ENCODE measurements at places on chromosomes 6 and 20. TPM values are rescaled to one million over a fixed set of nuclear protein-coding genes. Genes with fewer than 3 reads are reported as not detected.

SLC17A4 gene
- not detected for total RNA-seq

JPH2 gene
- not detected for total RNA-seq

PACRG gene
- not detected for total RNA-seq

GRCh38 chr6:96276305-96276704, 245.3 kb upstream of the UFL1 start:
- no peak for DNase-seq

DNA sequence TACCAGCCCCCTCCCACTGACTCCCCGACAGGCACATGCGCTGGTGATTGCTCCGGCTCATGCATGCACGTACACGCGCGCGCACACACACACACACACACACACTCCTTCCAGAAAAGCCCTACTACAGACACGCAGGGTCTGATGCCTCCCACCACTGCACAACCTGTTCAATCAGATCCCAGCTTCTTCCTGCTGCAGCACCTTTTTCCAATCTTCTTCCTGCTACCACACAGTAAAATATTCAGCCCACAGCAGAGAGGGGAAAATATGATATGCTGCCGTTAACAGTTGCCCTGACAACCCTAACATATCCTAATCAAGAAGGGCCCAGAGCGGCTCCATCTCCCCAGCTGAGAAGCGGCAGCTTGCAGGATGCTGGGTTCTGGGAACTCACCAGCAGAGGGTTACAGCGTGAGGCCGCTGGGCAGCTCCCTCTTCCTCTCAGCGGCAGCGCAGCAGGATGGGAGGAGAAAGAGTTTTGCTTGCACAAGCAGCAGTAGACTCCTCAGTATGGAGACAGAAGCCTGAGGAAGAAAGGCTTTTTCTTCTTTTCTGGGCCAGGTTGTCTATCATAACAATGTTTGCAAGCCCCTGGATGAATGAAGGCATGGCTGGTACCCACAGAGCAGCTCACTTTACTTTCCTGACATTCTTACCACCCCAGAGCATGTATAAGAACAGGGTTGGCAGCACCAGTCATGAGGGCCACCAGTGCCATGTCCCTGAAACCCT, 23.9 kb downstream of the MAP7 start:
- DNase-seq: no peak

DNA sequence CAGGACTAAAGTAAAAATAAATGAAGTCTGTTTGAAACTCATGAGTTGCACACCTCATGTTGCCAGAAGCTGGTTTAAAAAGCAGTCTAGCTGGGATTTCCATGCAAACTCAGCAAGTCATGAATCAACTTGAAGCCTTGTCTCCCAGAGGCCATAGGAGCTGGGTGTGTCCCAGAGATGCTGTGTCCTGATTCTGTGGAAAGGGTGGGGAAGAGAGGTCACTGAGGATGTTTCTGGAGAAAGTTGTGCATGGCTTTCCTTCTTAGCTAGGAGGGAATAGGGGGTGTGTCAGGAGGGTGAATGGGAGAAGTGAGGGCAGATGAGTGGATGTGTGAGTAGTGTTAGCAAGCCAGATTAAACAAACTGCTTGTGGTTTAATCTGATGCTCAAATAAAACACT, 111.3 kb downstream of the ADAT2 start:
- DNase-seq: no peak

DNA sequence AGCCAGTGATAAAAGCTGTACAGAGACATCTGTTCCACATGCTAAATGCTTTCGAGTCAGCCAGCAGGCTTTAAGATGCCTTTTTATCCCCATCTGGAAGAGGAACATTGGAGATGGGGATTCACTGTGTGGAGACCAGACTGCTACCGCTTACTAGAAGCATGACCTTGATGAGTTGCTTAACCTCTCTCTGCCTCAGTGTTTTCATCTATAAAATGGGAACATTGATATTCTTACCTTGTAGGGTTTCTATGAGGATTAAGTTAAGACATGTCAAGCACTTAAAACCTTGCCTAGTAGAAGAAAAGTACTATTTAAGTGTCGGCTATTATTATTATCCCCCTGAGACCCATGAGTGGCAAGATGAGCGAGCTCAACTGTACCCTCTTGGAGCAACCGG, 165.3 kb upstream of the SNX9 start:
- DNase-seq: no peak

DNA sequence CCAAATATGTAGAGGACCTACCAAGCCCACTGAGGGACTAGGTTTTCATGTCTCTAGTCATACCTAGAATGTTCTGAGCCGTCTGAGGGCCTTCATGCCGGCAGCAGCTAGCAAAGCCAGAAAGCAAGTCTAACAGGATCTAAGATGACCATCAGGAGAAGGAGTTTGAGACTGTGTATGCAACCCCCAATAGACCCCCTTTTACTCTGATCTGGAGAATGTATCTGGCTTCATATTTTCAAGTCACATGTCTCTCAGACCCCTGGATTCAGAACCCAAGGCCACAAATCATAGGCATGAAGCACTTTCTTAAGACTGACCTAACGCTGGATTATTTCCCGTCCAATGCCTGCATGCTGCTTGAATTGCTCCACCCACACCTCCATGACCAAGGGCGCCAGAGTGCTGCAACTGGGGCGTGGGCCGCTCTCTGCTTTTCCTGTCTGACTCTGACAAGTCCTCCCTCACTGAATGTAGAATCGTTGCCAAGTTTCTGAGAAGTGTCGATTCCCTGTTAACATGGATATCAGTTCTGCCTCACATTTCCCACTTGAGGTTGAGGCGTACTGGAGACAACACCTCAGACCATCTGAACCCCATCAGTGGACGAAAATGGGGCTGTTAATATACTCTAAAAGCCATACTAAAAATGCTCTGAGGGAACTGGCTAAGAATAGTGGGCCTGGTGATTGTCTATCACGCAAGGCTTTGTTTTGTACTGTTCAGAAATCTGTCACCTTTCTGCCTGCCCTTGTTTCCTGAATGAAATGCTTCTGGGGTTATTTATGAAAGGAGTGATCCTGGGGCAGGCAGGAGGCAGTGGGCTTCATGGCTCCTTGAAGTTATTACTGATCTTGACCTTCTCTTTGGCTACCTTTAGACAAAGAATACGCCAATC, 23.9 kb upstream of the ASXL1 start:
- no peak for DNase-seq

GRCh38 chr6:93721386-93722048, 302.2 kb upstream of the EPHA7 start:
- DNase-seq: peak; percentile 0

- no peak for DNase-seq
Measured at GRCh38 chr6:150026976-150027805, 1.9 kb upstream of the RAET1L start.

GRCh38 chr20:23938118-23938438, 50.5 kb downstream of the GGTLC1 start:
- no peak for DNase-seq

- DNase-seq: peak; percentile 13
Measured at GRCh38 chr6:41561931-41562911, 16.0 kb downstream of the FOXP4 start.

- DNase-seq: no peak
Measured at GRCh38 chr20:14234666-14235295, 102.6 kb downstream of the FLRT3 start.

DNA sequence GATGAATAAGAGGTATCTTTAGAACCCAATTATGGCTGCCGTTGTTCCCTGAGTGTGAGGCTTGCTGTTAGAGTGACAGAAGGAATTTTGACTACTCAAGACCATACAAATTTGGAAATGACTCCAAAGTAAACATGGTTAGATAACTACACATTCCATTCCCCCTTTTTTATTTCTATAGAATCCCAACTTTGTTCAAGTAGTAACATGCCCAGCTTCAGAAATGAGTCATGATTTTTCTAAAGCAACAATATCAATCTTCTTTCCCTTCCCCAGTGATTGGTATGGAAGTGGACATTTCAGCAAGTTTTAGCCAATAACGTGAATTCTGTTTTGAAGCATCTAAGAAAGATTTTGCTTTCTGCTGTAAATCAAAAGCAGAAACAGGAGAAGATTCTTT, 37.8 kb downstream of the HCRTR2 start:
- no peak for DNase-seq

DNA sequence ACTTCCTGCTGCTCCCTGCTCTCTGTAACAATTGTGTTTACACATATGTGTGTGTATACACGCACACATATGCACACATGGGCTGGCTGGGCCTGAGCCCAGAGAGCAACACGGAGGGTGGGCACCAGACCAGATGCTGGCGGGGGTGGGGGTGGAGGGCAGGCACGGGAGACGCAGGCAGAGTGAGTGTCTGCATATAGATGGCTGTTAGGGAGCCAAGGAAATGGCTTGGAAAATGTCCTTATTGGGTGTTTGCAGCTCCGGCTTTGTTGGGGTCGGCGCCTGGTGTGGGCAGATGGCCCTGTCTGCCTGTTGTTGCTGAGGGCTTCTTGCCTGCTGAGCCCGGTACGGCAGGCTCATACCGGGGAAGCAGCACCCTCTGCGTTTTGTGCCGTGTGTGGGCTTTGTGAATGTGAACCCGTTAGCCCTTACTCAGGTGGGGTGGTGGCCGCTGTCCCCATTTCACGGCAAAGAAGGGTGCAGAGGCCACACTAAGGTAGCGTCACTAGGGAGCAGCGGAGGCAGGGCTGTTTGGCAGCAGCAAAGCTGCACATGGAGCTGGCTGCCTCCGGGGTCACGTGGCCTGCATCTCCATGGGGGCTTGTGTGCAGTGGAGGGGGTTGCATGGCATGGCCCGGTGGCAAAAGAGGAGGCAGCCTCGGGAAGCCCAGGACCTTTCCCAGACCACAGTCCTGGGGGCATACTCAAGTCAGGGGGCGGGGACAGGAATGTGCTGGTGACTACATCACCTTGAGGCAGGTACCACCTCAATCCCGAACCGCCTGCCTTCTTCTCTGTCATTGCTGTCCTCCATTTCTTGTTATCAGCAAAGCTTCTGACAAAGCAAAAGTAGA, 47.4 kb upstream of the SRF start:
- no peak for DNase-seq

GRCh38 chr6:129369737-129370136, 340.2 kb downstream of the ARHGAP18 start:
- no peak for DNase-seq

DNA sequence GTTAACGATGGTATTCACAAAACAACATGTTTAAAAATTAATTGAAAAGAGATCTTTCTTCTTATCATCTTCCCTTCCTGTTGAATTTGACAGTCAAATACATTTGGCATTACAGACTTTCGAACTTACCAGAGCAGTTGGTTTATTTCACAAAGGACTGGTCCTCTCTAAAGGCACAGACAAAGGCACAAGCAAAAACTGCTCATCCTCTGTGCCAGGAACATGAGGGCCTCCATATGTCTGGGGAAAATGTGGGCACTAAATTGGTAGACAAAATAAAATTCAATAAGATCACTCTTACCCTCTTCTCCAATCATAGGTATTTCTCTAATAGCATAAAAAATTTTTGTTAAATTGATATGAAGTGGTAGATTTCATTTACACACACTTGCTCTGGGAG, 40.4 kb downstream of the SYNE1 start:
- no peak for DNase-seq

GRCh38 chr20:35887393-35888064, 66.8 kb downstream of the SCAND1 start:
- DNase-seq: no peak

DNA sequence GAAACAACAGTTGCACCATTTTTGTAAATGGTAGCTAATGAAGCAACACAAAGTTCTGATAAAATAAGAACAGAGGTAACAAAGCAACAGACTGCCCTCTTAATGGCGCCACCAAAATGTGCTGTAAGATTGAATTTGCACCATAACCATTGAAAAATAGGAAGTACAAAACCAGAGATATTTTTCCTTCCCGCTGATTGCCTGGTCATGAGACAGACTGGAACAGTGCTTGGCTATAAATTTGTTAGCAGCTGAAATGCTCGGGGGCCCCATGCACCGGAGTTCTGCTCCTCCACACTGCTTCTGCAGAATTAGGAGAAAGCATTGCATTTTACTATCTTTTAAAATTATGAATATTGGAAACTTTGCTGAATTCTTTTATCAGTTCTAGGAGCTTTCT, 164.4 kb upstream of the QKI start:
- no peak for DNase-seq

All from OCI-LY7 (cell line).